ENCODE measurements at places on chromosomes 13 and 19.

DNA sequence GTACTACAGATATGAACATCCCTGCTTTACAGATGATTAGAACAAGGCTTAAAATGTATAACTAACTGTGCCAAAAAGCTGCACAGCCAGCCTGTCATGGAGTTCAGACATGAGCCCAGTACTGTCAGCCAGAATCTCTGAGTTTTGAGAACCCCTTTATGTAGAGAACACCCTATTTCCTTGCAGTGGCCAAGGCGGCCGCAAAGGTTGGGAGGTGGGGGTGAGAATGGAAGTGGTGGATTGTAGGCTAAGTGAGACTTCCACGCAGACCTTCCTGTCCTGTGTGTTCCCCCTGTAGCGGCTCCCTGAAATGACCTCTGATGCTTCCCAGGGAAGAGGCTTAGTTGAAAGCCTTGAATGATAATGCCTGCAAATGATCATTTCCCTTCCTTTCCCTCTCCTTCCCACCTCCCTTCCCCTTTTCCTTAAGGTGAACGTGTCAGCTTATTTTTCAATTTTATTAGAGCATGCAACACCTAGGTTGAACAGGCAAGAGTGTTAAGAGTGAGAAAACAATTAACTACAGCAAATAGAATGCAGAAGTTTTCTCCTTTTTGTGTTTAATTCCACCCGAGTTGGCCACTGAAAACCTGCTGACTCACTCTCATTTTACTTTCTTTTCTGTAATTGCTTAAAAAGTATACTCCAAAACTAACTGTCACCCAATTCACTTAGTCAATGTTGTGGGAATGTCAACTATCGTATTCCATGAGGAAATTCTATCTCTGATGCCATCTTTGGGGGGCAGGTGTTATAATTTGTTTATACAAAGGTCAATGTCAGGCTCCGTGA lies 167.0 kb upstream of the EDNRB start:
- no peak for DNase-seq

DNA sequence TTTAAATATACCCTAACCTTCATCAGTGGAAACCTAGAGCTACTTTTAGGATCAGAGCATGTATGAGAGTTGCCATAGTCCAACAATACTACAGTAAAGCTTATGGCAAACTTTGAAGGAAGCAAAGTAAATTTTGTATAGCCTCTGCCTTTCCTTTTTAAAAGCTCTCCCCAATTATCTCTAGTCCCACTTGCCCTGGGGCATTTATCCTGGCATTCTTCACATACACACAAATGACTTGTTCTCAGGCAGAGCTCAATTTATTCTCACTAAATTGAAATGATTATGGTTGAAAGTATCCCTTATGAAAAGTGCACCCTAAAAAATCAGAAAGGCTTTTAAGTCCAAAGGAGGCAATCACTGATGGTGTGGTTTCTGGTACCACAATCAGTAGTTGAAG lies 94.1 kb upstream of the UFM1 start:
- DNase-seq: no peak

- DNase-seq: no peak
These were observed 20.0 kb downstream of the GARRE1 start for GRCh38 chr19:34274284-34274826.

GRCh38 chr13:113558461-113558860 lies 26.1 kb upstream of the TFDP1 start:
- no peak for DNase-seq

DNA sequence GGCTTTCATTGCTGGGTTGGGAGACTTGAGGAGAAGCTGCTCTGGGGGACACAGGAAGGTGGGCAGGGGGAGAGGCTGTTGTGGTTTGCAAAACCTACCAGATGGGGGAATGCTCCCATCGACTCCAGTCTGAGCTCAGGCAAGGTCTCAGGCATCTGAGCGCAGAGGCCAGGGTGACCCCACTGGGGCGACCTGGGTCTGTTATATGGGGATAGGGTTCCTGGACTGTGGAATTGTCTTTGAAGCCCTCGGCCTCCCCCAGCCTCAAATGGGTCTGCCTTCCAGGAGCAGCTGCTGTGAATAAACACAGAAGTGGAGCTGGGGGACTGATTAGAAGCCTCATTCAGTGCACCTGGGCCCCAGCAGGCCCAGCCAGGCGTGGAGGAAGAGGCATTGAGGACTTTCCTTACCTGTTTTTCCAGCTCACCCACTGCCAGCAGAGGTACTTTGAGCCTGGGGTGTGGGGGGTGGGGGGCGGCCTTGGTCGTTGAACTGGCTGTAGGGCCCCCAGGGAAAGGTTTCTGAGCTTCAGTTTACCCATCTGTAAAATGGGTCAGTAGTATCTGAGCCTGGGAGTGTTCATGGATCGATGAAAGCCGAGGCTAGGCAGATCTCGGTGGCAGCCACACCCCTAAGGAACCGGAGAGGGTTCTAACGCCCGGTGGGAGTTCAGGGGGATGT lies 1.4 kb downstream of the CERS4 start:
- DNase-seq: no peak

GRCh38 chr19:12544401-12544876 lies 6.8 kb downstream of the ZNF564 start:
- no peak for DNase-seq

Measured in activated effector memory CD4-positive, alpha-beta T cell treated with Interleukin-2 at 50 U/mL for 16 hours (primary cell).